ENCODE measurements at places on chromosomes 11 and 22.
A peak's percentile ranks its signal among the peaks of the same experiment; 100 is the strongest.

GRCh38 chr11:47124675-47125074 lies 52.0 kb downstream of the ARFGAP2 start:
- no peak for DNase-seq

DNA sequence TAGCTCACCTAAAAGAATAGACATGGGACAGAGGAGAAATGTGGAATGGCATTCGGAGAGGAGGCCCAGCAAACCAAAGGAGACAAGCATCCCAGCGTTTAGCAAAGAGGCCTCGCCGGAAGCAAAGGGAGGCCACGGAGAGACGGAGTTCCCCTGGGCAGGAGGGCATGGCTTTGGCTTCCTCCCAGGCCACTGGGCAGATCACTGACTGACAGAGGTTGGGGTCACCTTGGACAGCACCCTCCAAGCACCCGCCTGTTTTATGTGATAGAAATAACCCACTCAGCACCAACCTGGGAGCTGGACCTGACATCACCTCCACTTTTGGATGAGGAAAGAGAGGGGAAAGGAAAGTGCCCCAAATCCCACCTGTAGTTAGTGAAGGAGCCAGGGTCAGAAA lies 434.1 kb downstream of the BRD1 start:
- no peak for DNase-seq

DNA sequence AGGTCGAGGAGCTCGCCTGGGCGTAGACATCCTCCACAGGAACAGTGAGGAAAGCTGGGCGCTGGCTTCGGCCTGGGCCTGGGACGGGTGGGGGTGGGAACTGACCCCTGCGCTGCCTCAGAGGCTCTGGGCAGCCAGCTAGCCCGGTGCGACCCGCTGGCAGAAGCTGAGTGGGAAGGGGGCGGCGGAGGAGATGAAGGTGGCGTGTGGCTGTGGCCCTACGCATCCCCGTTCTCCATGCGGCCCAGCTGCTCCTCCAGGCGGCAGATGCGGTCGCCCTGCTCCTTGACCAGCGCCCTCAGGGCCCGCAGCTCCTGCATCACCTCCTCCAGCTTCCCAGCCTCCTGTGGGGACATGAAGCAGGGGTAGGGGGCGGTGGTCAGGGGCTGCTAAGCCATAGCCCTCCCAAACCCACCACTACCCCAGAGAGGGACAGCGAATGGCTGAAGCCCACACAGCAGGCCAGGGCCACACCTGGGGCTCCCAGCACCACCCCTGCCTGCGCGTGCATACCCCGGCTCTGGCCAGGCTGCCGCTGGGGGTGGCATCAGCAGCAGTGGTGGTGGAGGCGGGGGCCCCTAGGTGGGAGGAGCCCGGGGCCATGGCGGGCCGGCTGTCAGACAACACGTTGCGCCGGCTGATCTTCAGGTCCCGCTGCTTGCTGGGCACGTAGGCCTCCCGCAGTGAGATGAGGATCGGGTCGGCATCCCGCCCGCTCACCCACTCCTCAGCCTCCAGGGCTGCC lies 848 bp upstream of the PTPRCAP start:
- DNase-seq, result peak; percentile 92

DNA sequence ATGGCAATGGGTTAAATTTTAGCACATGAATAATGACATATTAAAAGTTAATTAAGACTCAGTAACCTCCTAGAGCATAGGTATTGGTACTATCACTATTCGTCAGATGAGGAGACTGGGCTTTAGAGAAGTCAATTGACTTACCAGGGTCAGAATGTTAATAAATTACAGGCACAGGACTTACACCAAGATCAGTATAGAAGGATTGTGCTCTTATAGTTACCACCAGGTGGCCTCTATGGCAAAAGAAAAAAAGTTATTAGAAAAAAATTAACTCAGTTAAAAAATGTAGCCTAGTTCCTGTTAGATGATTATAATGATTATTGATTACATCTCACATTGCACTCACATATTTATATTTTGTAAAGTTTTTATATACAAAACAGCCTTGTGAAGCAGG lies 1163.7 kb downstream of the FAM181B start:
- no peak for DNase-seq

- DNase-seq, result no peak
Observed at GRCh38 chr11:15216678-15217077, 102.0 kb downstream of the INSC start.

DNA sequence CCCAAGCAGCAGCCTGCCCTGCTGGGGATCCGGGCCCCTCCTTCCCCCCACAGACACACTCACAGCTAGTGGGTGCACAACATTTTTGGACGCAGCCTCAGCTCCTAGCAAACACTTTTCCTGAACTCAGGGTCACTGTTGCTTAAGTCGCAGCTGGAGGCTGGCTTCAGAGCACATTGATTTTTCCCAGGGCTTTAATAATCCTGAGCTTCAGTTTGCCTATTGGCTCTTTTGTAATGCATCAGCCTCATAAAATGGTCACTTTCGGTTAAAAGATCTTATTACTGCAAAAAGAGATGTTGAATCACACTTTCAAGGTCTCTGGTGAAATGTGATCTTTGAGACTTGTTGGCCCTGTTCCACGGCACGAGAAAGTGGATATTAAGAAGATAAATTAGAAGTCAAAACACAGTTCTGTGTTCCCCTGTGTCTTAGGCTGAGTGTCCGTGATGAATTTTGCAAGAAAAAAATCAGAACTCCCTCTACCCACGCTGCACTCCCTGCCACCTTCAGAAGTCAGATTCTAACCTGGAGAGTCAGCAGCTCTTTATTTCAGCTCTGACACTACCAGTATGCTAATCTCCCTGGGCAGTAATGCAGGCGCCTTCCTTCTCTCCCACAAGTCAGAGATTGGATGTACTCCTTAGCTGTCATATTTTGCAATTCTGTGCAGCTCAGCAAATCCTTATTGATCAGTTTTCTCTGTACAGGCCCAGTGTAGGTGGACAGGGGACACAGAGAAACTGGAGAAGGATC lies 158.2 kb upstream of the E2F8 start:
- no peak for DNase-seq

DNA sequence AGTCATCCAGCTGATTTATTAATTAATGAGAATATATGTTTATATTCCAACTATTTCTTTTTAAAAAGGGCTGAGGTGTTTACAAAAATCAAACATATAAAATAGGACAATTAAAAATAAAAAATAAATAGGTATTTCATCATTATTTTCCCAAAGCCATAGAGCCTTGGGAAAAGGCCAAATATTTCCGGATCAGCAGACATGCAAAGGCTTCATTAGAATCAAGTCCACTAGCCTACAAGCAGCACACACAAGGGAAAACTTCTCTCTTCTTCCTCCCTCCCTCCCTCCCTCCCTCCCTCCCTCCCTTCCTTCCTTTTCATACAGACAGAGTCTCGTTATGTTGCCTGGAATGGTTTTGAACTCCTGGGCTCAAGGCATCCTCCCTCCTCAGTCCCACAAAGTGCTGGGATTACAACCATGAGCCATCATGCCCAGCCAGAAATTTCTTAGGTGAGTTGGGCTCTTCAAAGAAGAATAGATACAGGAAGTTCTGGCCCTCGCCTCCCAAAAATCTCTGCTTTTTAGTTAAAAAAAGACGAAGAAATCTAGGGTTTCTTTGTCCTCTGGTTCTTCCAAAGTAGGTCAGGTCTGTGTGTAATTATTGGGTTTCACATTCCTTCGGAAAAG lies 121.2 kb downstream of the SIK3 start:
- no peak for DNase-seq

GRCh38 chr11:125071435-125071834 lies 8.3 kb downstream of the SLC37A2 start:
- DNase-seq, result no peak

- DNase-seq, result no peak
Observed at GRCh38 chr22:44449683-44450425, 48.2 kb downstream of the RTL6 start.

GRCh38 chr11:32427935-32428664 lies 7.2 kb downstream of the WT1 start:
- no peak for DNase-seq

DNA sequence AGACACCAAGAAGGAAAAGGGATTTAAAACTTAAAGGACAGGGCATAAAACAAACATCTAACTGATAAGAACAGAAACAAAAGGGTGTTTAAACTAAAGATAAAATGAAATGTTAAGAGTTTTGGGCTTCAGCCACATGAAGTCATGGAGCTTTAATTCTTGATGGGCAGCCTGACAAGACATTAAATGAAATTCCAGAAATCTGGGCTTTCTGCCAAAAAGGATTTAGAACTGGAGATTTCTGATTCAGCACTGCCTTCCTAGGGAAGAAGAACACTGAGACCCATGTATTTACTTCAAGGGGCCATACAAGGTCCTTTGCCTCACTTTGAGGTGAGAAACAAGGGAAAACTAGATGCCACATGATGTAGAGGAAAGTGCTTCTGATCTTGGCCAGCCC lies 355.9 kb upstream of the RAG2 start:
- DNase-seq, result no peak

- no peak for DNase-seq
Observed at GRCh38 chr11:129691142-129691541, 124.5 kb upstream of the TMEM45B start.

DNA sequence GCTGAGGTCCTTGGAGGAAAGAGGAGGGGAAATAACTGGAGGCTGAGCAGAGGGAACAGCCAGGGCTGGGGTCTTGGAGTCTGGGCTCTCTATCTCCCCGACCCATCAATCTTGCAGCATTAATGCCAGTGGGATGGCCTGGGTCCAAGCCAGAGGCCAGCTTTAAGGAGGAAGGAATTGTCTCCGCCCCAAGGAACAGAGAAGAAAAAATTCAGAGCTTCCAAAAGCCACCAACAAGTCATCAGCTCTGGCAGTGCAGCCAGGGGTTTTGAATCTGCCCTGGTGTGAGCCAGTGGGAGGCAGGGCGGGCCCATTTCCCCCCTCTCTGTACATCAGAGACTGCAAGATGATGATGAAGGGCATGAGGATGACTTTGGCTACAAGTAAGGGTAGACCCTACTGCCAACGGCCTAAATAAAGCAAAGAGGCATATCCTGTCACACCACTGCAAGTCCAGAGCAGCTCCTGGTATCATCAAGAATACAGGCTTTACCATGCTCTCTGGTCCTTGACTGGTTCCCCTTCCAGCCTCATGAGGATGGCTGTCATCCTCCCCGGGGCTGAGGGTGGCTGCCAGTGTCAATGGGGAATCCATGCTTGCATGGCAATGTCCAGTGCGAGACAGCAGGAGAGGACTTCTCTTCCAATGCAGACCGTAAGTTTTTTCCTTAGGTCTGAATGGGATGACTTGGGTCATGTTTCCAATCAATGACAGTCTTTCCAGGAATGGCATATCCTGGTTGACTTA lies 34.4 kb downstream of the LRRC32 start:
- no peak for DNase-seq

GRCh38 chr11:72446929-72447769 lies 12.8 kb upstream of the CLPB start:
- no peak for DNase-seq

GRCh38 chr22:43820651-43821305 lies 8.7 kb upstream of the EFCAB6 start:
- DNase-seq, result no peak

DNA sequence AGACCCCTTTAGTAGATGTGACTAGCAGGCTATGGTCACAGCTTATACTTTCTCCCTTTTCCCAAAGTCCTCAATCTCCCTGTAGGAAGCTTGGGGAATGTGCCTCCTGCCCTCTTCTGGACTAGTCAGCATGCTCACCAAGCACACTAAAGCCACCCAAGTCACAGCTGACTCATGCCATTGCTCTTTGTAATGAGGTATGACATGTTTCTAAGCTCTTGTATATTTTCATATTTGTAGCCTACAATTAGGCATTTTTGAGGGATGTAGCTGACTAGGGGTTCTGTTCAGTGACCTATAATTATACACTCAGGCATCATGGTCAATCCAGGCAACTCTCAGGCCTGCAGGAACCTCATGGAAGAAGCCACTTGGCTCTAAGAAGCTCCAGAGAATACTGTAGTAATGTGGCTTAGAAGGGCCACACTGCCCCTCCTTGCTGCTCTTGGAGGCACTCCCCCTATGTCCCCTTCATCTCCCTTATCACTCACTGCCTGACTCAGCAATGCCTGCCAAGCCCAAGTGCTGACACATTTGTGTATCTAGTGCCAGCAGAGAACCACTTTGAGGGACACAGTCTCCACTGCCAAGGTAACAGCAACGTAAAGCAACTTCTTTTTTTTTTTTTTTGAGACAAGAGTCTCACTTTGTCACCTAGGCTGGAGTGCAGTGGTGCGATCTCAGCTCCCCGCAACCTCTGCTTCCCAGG lies 86.2 kb downstream of the RPL27A start:
- peak; percentile 63 for DNase-seq

DNA sequence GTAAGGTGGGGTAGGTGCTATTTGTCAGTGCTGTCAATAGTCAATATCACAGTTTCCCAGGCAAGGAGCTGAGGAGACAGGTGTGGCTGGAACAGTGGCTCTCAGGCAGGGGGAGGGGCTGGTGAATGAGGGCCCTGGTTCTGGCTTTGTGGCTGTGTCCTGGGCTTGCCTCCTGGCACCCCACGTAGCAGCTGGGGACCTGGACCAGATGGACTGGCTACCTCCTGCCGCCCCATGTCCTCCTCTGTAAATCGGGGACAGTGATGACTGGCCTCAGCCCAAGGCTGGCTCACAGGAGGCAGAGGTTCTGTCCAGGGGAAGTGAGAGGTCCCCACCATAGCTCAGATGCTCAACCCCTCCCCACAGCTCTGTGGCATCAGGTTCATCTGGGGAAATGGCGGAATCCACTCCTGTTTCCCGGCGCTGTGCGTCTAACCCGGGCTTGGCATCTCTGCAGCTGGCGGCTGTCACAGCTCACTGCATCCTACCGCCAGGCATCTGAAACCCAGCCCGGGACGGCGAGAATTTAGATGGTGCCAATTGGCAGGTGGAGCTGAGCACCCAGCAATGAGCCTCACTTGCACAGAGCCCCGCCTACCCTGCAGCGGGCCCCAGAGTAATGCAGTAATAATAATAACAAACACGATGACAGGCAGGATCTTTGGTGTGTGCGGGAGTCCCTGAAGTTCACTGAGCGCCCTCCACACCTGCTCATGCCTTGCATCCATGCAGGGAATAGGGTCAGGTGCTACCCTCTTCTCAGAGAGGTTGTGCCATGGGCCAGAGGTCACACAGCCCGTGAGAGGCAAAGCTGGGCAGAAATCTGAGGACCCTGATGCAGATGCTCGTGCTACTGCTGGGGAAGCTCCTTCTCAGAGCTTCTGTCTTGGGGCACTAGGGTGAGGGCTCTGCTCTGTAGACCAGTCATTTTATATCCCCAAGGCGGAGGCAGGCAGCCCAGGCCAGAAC lies 27.8 kb upstream of the SHISAL1 start:
- DNase-seq, result no peak

GRCh38 chr11:24900960-24901549 lies 404.2 kb downstream of the LUZP2 start:
- no peak for DNase-seq

- DNase-seq, result no peak
Observed at GRCh38 chr11:95456714-95457491, 225.9 kb upstream of the SESN3 start.

- no peak for DNase-seq
Observed at GRCh38 chr22:22941831-22942510, 54.4 kb downstream of the IGLL5 start.

GRCh38 chr11:133911171-133911570 lies 45.6 kb downstream of the IGSF9B start:
- DNase-seq, result no peak

- no peak for DNase-seq
Observed at GRCh38 chr11:73085189-73085875, 56.8 kb downstream of the FCHSD2 start.
